ENCODE measurements at places on chromosomes 13 and 19.

DNA sequence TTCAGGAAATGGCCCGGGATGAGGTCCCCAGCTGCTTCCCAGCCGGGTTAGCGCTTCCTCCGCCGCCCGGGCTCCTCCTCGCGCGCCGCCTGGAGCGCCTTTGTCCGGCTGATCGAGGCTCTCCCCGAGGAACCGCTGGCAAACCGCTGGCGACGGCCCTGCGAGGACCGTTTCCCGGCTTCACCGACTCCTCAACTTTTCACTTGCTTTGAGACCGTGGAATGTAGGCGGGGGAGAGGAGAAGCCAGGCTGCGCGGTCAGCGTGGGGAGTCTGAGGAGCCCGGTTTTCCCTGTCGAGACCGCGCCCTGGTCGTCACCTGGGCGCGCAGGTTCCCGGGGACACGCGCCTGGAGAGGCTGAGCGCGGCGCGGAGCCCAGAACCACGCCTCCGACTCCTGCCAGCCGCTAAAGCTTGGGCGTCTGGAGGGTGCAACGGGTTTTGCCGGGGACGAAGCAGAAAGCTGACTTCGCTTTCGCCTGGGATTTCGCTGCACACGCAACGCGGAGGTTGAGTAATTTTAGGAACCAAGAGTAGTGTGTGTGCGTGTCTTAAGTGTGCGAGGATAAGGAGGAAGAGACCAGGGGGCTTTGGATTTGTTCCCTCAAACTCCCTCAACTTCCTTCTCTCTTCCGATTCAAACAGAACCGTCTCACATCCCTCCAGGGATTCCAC lies 7.3 kb upstream of the DGKH start:
- DNase-seq = no peak

GRCh38 chr13:20418953-20419352 lies 106.7 kb downstream of the CRYL1 start:
- DNase-seq = no peak

DNA sequence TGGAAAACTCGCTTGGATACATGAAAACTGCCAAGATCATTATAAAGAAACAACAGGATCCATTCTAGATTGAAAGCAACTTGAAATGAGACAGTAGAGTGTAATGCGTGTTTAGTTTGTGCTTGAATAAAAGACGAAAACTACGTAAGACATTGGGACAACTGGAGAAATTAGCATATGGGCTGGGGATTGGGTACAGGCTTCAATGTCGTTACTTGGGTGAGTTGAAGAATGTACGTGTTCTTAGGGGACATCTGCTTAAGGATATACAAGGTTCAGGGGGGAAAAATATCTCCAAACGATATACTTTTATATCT lies 471 bp upstream of the ERVK3-1 start:
- DNase-seq = no peak

DNA sequence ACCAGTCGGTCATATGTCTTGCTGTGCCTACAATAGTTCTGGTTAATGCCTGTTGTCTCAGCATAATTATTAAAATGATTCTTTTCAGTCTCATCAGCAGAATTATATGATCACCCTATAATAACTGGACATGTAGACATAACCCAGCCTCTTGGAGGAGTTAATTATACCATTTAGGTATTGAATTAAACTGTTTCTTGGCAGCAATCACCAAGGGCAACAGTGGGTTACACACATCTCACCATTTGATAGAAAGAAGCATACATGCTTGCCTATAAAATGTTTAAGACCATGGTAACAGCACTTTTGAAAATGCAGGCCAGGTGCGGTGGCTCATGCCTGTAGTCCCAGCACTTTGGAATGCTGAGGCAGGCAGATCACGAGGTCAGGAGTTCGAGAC lies 184.6 kb downstream of the RGCC start:
- no peak for DNase-seq

DNA sequence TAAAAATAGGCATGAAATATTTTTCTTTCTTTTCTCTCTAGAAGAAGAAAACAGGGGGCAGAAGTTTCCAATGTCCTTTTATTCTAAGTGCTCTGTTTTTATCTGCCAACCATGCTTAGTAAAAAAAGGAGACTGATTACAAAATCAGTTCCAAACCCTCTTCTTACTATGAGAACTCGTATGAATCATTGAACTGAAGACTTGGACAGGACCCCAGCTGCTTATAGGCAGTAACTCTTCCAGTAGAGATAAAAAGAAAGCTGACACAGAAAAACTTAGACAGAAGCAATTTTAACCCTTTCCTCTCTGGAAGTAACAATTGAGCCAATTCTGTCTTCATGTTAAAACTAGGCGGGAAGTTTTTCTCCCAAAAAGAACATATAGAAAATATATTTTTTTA lies 24.5 kb upstream of the FREM2 start:
- no peak for DNase-seq

DNA sequence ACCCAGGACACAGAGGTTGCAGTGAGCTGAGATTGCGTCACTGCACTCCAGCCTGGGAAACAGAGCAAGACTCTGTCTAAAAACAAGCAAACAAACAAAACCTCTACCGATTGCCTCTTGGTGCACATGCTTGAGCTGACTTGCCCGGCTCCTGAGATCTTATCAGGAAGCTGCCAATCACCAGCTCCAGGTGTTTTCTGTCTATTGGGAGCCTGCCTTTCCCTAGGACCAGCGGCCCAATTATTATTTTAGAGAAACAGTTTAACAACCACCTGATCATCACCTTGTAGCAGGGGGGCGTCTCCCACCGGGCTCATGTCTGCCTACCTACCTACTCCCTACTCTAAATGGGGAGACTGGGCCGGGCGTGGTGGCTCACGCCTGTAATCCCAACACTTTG lies 10.8 kb downstream of the CLEC4M start:
- peak; percentile 71 for DNase-seq

GRCh38 chr13:94661406-94661805 lies 50.9 kb downstream of the SOX21 start:
- DNase-seq = no peak

GRCh38 chr19:8163759-8164158 lies 14.4 kb upstream of the FBN3 start:
- no peak for DNase-seq

DNA sequence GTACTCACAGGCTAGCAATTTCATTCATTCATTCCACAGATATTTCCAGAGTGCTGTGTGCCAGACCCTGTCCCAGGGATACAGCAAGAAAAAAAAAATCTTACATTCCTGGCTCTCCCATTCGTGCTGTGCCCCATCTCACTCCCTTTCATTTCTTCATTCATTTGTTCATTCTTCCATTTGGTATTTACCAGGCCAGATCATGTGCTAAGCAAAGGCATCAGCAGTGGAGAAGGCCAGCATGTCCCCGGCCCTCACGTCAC lies 2.3 kb downstream of the MAP3K10 start:
- no peak for DNase-seq

- no peak for DNase-seq
Measured at GRCh38 chr13:83125791-83126190, 756.5 kb downstream of the SLITRK1 start.

- DNase-seq = no peak
Measured at GRCh38 chr19:47363758-47364531, 14.8 kb downstream of the DHX34 start.

GRCh38 chr19:32098968-32099367 lies 246.4 kb upstream of the ZNF507 start:
- DNase-seq = no peak

DNA sequence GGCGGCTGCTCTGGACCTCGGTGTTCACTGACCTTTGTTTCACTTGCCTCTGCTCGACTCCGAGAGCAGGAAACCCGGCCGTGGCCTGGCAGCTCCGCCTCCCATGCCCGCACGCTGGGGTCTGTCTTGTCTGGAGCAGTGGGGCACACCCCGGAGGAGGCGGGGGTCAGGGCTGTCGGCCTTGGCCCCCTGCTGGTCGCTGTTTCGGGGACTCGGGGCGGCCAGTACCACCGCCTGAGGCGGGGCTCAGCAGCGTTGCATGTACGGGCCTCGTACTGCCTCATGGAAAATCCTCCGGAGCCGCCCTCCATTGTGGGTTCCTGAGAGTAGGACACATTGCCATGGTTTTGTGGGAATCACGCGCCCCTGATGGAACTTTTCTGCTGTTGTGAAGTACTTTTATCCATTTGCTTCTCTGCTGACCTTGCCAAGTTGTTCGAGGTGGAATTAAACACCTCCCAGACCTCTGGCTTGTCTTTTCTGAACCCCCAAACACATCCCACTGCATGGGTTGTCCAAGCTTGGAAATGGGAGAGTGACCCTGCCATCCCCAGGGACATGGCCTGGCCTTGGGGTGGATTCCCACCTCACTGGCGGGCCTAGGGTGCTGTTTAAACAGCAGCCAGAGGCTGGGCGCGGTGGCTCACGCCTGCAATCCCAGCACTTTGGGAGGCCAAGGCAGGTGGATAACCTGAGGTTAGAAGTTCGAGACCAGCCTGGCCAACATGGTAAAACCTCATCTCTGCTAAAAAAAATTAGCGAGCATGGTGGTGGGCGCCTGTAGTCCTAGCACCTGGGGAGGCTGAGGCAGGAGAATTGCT lies 5.5 kb upstream of the NDUFS7 start:
- no peak for DNase-seq

All from epithelial cell of prostate (primary cell).